ENCODE measurements at places on chromosomes 12 and 14. TPM values are rescaled to one million over a fixed set of nuclear protein-coding genes. Genes with fewer than 3 reads are reported as not detected.

DNA sequence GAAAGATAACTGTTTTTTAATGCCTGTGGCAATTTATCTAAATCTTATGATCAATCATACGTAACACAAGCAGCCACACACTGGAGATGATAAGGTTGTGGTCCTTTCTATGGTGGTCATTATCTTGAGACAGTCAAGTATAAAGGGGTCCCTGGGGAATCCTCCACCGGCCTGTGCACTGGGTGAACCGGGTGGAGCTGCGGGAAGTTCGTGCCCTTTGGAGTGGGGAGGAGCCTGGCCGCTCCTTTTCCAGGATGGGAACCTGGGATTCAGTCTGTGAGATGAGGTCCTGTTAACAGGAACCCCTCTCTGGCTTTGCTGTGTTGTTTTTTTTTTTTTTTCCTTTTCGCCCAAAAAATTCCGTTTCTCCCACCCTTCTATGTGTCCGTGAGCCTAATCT lies 167.5 kb upstream of the RPL10L start:
- no peak for DNase-seq

DNA sequence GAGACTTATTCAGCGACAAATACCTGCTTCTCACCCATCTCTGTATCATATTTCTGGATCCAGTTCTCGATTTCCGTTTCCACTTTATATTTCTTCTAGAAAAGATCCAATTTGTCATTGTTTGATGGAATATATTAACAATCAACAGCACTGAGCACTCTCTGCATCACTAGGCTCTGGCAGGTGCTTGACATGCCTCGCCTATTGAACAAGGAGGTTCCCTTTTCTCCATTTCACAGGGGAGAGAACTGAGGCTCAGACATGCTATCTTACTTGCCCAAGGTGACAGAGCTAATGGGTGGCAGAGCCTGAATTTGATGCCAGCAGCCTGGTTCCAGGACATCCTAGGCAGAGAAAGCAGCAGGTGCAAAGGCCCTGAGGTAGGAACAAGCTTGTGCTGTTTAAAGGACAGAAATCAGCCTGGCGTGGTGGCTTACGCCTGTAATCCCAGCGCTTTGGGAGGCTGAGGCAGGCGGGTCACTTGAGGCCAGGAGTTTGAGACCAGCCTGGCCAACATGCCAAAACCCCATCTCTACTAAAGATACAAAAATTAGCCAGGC lies 12.1 kb downstream of the RITA1 start:
- no peak for DNase-seq

DNA sequence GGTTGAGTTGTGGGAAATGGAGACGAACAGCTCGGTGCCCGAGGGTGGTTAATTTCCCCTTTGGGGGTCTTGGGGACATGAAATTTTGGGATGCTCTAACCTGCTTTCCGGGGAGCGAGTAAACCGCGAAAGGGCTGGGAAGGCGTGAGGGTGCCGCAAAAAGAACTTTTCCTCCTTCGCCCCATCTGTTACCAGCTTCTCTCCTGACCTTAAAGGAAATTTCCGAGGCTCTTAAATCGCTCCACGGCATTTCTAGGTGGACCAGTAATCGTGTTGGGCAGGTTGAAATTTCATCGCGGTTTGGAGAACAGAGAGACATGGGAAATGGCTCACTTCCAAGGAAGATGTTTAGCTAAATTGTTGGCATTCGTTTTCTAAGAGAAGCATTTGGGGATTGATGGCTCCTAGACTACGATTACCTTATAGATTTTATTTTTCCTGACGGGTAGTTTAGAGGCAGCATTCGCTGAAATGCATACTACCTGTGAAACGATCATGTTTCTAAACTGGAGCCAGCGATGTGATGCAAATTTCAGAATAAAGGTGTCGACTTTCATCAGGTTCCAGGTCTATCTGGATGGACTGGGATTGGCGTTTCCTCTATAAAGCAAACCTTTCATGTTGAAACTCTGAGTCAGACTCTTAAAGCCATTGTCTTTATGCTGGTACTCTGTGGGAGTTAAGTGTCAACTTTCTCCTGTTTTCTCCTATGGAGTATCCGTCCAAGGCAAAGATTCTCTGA lies 414.5 kb downstream of the PCNX1 start:
- no peak for DNase-seq

GRCh38 chr14:55123101-55123500 lies 6.0 kb upstream of the LGALS3 start:
- DNase-seq, result no peak

DNA sequence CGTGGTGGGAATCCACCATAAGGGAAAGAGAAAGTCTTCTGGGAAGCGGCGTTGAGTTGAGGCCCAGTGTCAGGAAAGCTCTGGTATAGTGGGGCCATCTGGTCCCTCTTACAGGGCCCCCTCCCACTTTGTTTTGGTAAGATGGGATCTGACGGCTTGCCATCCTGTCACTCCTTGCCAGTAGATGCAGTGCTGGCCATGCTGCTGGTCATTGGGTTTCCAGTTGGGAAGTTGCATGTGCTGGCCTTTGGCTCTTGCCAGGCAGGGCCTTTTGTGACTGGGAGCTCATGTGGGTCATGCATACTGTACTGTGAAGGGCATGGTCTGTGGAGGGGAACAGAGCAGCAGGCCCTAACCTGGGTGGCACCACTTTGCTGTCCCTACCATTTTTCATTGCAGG lies 3.8 kb downstream of the TRAF3 start:
- no peak for DNase-seq

GRCh38 chr12:67582238-67582834 lies 66.2 kb upstream of the DYRK2 start:
- DNase-seq, result no peak

- DNase-seq, result no peak
Observed at GRCh38 chr14:82565825-82566224, 1032.2 kb upstream of the SEL1L start.

DNA sequence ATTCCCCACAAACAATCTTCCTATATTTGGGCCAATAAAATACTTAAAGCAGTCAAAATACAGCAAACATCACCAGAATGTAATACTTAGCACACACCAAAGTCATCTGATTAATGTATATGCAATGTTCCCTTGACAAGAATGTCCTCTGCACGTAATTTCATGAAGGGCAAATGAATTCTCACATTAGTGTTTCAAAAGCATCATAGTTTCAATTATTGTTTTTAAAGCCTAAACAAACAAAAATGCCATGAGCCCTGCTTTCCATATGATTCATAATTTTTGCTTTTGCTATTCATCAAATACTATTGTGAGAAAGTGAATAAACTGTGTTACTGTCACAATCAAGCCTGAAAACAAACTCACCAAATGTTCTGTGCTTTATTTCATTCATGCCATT lies 156.0 kb downstream of the EPS8 start:
- DNase-seq, result no peak

DNA sequence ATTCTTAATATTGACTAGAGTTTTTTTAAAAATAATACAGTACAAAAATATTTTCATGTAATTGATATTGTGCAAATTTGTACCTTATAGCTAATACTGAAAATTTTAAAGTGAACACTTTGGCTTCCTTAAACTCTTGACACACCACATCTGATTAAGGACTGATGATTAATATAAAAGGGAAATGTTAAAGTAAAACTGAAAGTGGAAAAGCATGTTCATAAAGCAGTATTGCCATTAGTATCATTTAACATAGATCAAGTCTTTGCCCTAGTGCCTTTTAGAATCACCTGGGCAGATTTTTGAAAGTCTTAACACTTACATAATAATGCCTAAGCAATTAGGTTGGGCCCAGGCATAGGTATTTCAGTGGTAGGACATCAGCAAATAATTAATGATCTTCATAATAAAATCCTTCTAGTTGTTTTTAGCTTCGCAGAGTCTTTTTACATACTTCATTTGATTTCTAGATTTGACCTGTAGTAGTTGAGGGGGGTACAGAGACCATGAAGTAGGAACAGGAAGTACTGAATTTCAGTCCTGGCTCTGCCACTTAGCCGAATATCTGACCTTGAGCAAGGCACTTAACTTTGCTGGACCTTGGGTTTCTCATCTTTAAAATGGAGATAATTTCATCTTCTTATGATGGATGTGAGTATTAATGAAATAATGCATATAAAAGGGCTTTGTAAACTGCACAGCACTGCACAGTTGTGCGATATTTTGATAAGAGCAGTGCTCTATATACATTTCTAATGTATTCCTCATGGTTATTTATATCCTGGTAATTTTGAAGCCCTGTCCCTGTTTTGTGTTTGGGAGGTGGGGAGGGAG lies 43.7 kb downstream of the MARK3 start:
- no peak for DNase-seq

DNA sequence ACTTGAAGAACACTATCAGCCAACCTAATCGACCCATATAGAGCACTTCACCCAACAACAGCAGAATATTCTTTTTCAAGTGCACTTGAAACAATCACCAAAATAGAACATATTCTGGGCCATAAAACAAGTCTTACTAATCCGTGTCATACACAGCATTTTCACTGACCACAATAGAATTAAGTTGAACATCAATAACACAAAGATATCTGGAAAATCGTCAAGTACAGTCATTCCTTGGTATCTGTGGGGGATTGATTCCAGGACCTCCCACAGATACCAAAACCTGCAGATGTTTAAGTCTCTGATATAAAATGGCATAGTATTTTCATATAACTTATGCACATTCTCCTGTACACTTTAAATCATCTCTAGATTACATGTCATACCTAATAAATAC lies 295.7 kb downstream of the BCL11B start:
- DNase-seq, result no peak

DNA sequence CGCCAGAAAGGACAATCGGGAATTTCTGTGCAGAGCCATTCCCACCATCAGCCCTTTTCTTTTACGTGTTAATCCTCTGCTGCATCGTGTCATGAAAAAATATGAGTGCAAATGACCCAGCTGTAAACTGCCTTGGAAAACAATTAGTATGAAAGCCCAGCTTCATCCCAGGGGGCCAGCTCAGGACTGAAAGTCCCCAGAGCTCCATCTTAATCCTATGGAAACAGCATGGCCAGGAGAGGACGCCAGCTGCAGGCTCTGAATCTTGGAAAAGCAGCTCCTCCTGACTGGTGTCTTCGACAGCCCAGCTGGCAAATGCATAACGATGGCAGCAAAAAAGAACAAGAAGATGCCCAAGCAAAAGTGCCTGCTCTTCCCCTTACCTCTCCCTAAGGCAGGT lies 191.5 kb downstream of the NTF3 start:
- no peak for DNase-seq

DNA sequence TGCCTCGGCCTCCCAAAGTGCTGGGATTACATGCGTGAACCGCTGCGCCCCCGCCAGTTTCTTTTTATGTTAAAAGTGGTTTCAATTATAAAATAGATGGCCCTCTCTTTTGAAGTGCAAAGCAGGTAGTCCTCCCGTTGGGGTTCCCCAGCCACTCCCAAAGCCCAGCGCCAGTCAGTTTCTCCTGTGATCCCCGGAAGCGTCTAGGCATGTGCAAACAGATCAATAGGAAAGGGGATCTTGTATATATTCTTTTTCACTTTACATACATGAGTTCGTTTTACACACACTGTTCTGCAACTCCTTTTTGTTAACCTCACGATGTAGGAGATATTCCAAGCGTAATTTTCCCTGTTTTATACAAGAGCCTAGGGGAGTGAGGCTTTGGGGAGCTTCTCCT lies 16.3 kb upstream of the DLK1 start:
- no peak for DNase-seq

GRCh38 chr14:89269404-89269803 lies 147.6 kb downstream of the FOXN3 start:
- no peak for DNase-seq

DNA sequence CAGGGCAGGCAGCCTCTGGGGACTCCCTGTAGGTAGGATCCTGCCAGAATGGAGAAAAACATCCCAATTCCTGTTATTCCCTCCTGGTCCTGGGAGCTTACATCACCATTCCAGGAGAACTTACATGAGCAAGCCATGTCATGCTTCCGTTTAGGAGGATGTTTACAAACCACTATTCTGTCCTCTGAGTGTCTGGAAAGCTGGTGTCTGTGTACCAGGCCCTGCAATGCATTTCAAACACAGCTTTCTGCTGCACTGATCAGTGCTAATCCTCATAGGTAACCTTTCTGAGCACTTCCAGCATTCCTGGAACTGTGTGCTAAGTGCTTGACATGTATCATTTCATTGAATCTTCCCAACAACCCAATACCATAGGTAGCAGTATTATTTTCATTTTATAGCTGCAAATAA lies 19.8 kb upstream of the MAP1LC3B2 start:
- no peak for DNase-seq

GRCh38 chr14:57760896-57761295 lies 105.0 kb downstream of the SLC35F4 start:
- DNase-seq, result no peak

DNA sequence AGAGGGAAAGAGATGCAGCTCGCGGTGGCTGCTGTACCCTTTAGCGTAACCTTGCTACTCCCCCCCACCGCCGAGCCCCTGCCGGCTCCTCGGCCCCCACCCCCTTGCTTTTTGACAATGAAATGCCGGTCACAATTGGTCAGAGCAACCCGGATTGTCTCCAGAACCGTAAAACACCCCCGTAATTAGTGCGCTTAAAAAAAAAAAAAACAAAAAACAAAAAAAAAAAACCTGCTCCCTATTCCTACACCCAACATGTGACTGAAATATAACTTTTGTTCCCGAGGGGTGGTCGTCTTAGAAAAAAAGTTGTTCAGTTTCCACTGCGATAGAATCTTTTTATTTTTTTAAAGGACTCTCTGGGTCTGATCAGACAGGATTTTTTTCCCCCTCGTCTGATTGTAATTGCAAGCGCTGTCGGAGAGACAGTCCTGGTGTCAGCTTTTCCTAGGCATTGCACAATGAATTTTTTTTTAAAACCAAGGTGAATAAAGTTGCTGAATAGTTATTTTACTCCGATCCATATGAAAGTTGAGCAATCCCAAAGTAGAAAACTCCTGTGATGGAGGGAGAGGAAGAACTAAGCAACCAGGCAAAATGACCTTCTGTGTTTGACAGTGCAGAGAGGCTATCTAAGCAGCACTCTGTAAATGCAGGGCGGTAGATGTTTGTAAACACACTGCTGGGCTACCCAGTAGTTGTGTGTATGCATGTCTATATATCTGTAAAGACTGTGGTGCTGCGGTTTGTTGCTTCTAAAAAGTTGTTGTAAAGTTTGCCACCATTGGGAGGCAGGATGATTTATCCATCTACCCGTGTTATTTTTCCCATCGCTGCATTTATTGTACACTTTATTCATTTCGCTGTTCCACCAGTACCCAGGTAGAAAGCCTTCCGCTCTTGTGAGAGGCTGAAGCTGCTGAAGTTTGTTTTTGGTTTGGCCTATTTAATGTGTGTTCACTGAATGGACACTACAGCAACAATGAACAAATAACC lies 1.1 kb downstream of the ETV6 start:
- DNase-seq, result peak; percentile 8

EGLN3 gene
- total RNA-seq, result 0.34 TPM

GUCY2C gene
- not detected for total RNA-seq

TPPP2 gene
- not detected for total RNA-seq

STAC3 gene
- total RNA-seq, result 5.4 TPM

PLCZ1 gene
- total RNA-seq, result not detected

KCNJ8 gene
- not detected for total RNA-seq

HCAR3 gene
- total RNA-seq, result not detected

All from activated naive CD4-positive, alpha-beta T cell treated with anti-CD3 and anti-CD28 coated beads, Interleukin-2, amount 50 U/mL, for 72 hours (primary cell).